Left hindlimb (tissue), 1 donor: ENCODE measurements at places on chromosomes 1 and 21.
A peak's percentile ranks its signal among the peaks of the same experiment; 100 is the strongest.

DNA sequence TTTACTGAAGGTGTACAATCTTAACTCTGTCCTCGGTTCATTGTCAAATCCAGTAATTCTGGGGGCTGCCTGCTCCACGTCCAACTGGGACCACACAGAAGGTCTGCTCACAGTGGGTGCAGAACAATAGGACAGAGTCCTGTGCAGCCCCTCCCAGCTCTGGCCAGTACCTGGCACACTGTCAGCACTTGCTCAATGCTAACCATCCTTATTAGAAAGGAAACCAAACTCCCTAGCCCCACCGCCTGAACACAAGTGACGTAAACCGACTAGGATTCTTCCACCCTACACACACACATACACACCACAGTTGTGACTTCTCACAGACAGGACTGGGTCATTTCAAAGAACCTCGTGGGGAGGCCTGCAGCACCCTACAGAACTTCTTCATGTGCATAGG is 5.2 kb downstream of the BCAR3 start:
- no peak for DNase-seq

DNA sequence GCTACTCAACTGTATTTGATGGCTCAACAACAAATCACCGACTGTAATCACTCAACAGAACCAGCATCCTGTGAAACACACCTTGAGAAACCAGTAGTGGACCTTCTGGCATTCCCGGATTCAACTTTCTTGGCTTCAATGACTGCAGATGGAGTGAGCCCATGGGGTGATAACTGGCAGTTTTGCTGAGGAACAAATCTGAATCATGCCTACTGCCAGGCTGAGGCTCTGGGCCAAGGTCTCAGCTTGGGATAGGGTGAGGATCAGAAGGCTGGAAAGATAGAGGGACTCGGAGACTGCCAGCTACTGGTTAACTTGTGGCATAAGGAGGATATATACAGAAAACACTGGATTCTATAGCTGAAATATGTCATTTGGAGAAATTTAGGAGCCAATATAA is 63.5 kb upstream of the DIRAS3 start:
- no peak for DNase-seq

DNA sequence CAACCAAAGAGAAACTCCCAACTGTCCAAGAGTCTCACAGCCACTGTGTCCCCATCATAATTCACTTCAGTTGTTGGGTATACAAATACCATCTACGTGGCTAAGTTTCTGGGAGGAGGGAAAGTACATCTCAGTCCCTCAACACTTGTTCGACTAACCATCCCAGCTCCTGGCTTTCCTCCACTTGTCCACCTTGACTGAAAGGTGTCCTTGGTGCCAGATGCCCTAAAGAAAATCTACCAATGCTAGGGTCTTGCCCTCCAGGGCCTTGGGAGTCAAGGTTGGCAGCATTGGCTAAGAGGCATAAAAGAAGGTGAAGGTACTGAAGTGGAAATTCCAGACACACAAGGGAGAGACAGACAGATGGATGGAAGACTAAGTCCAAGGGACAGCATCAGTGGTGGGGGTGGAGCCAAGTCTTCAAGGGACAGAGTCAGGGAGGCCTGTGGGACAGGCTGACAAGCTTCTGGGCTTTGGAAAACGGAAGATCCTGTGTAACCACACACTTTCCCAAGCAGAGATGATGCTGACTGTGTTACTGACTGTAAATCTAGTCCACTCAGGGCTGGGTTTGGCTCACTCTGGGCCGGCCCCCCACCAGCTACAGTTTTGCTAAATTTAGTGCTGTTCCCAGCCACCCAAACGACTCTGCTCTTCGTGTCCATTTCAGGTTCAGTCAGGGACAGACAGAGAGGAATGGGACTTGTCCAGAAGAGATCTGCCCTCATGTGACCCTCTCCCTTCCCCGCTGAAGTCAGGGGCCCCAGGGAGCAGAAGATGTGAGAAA is 60.1 kb downstream of the CD34 start:
- no peak for DNase-seq

DNA sequence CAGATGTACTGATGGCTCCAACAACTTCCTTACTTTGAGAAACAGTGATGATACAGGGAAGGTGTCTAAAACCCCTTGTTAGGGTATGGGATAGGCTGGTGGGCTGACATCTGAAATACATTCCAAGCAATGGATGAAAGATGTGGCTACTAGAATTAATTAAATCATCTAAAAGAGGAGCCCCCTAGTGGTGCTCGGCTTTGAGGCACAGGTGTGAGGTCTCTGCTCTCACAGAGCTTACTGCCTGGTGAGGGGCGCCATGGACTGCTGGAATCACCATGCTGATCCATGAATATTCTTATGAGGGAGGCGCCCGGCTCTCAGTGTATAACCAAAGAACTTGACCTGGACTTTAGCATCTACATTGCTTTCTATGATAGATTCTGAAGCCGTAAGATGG is 48.5 kb downstream of the GNG4 start:
- no peak for DNase-seq

- DNase-seq, result no peak
These were observed 74.3 kb upstream of the PAX7 start for GRCh38 chr1:18556364-18556763.

DNA sequence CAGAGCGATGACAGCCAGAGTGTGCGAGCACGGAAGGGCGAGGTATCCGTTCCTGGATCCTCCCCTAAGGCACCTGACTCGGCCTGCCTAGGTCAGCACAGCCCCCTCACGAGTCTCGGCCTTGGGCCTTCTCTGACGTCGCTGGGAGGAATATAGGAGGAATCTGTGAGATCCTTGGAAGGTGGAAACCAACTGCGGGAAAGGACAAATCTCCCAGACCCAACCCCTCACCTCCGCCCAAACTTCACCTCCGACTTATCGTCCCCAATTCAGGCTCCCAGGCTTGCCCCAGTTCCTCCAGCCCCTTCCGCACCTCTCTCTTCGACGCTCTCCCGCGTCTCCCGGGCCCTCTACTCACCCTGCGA is 494 bp downstream of the APH1A start:
- no peak for DNase-seq

GRCh38 chr1:34865981-34866761 is 6.6 kb upstream of the SMIM12 start:
- DNase-seq, result peak; percentile 84

DNA sequence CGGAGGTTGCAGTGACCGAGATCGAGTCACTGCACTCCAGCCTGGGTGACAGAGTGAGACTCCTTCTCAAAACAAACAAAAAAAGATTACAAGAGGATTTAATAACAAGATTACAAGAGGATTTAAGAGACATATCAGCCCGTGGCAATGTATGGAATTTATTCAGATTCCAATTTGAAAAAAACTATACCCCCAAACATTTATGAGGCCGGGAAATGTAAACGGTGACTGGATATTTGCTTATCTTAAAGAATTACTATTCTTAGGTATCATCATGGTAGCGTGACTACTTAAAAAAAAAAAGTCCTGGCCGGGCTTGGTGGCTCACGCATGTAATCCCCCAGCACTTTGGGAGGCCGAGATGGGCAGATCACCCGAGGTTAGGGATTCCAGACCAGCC is 21.2 kb upstream of the ELK4 start:
- DNase-seq, result no peak

GRCh38 chr1:243313635-243314536 is 58.0 kb downstream of the SDCCAG8 start:
- no peak for DNase-seq

GRCh38 chr1:194268839-194269238 is 1082.4 kb upstream of the B3GALT2 start:
- no peak for DNase-seq

DNA sequence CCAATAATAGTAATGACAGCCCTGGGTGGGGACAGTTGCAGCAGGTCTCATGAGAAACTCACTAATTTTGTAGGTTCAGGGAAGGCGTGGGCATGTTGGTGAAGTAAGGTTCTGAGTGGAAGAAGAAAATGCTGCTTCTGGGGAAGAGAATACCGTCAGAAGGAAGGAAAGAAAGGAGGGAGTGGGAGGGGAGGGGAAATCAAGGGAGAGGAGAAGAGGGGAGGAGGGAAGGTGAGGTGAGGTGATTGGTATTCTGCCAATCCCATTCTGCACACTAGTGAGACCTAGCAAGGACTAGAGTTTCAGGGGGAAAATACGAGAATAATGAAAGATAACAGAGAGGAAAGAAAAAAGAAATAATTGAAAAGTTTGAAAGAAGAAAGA is 32.4 kb upstream of the MGST3 start:
- DNase-seq, result no peak

DNA sequence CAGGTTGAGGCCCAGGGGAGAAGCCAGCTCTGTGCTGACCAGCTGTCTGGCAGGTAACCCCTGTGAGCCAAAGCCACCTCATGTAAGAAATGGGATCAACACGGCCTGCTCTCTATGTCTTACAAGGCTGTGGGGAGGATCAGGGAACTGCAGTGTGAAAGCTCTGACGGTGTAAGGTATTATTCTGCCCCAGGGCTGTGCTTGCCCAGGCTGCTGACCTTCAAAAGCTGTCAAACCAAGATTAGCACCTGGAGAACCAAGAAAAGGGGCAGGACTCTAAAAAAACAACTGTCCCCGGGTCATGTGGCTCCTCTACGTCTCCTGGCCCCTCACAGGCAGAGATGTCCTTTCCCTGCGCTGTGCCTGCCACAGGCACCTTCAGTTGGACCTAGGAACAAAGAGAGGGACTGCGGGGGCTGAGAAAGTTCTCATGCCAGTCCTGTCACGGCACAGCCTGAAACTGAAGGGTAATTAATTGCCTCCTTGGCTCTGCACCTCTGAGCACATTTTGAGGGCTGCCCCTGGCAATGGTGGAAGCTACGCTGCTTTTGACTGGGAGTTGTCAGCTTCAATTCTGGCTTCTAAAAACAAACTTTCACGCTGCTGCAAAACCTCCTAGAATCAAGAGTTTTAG is 77.6 kb downstream of the PGBD5 start:
- DNase-seq, result no peak
